ENCODE measurements at places on chromosomes 1 and 21. TPM values are rescaled to one million over a fixed set of nuclear protein-coding genes. Genes with fewer than 3 reads are reported as not detected.

TFF3 gene
- total RNA-seq: not detected

AIRE gene
- total RNA-seq: not detected

GNAT2 gene
- 0.52 TPM for total RNA-seq

SLC9C2 gene
- total RNA-seq: not detected

WNT2B gene
- 1.1 TPM for total RNA-seq

FAM72B gene
- 17.7 TPM for total RNA-seq

LEFTY2 gene
- total RNA-seq: not detected

GJA8 gene
- total RNA-seq: not detected

CA6 gene
- not detected for total RNA-seq

LIPI gene
- not detected for total RNA-seq

SASS6 gene
- total RNA-seq: 5.1 TPM

PTGFR gene
- not detected for total RNA-seq

FCER1A gene
- not detected for total RNA-seq

PGLYRP4 gene
- not detected for total RNA-seq

ARHGAP30 gene
- total RNA-seq: 0.46 TPM

HAO2 gene
- not detected for total RNA-seq

SERPINC1 gene
- not detected for total RNA-seq

FLG2 gene
- not detected for total RNA-seq

COL24A1 gene
- total RNA-seq: 0.15 TPM

RPS27 gene
- 898 TPM for total RNA-seq

LCE2B gene
- not detected for total RNA-seq

GBP1 gene
- total RNA-seq: 6.0 TPM

GUCA2B gene
- total RNA-seq: not detected

CCDC27 gene
- total RNA-seq: not detected

GBP7 gene
- total RNA-seq: not detected

FCRL1 gene
- not detected for total RNA-seq

AADACL3 gene
- total RNA-seq: not detected

RRP1B gene
- total RNA-seq: 26.3 TPM

HFM1 gene
- not detected for total RNA-seq

VAMP4 gene
- 9.8 TPM for total RNA-seq

PTPRC gene
- 0.79 TPM for total RNA-seq

VASH2 gene
- total RNA-seq: 0.55 TPM

PIGM gene
- 3.3 TPM for total RNA-seq

ERI3 gene
- total RNA-seq: 120 TPM

SMIM1 gene
- 13.2 TPM for total RNA-seq

EDARADD gene
- not detected for total RNA-seq

NPR1 gene
- total RNA-seq: 0.53 TPM

LMOD1 gene
- 0.74 TPM for total RNA-seq

NBPF4 gene
- total RNA-seq: 0.70 TPM

TMEM82 gene
- not detected for total RNA-seq
